ENCODE measurements at places on chromosomes 3 and 15.

- DNase-seq: no peak
These were observed 7.2 kb upstream of the LACTB start for GRCh38 chr15:63114465-63114864.

GRCh38 chr3:123781138-123781537, 103.0 kb downstream of the MYLK start:
- DNase-seq: no peak

DNA sequence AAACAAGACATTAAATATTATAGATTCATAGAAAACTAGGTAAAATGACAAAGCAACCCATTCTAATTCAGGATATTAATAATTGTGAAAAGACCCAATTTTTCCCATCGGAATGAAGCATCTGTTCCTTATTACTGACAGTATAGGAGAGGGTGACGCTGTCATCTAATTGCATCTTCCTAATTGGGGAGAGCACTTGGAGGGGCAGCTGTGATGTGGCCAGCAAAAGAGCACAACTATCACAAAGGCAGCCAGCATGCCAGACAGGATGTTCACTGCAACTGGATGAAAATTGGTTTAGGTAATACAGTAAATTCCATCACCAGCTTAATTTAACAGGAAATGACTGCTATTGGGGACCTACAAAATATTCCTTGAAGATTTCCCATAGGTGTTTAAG, 21.9 kb upstream of the MINAR1 start:
- no peak for DNase-seq

DNA sequence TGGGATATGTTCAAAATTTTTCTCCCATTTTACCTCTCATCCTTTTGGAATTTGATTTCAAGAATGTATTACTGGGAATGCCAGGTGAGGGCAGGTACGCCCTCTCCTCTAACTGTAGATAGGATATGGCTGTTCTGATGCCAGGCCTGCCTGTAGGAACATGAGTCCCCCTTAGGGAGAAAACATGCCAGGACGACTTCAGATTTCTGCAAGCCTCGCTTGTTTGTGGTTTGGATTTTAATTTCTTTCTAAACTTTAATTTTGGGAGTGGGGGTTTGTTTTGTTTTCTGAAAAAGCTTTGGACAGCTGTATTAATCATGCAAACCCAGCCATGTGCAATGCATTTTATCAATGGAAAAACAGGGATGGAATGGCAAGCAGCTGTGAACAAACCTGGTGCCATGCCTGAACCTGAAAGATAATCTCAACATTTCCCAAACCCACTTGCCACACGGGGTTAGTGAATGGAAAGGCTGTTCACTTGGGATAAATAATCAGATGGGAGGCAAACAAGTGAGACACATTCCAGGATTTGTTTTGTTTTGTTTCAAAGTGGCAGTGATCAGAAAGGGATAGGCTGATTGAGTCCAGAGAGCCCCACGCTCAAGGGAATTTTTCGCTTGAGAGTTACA, 207.6 kb downstream of the GAP43 start:
- DNase-seq: no peak
